ENCODE measurements at places on chromosomes 6 and 20. TPM values are rescaled to one million over a fixed set of nuclear protein-coding genes. Genes with fewer than 3 reads are reported as not detected.

FILIP1 gene
- total RNA-seq = 2.0 TPM

GFOD1 gene
- total RNA-seq = 10.8 TPM

DNA sequence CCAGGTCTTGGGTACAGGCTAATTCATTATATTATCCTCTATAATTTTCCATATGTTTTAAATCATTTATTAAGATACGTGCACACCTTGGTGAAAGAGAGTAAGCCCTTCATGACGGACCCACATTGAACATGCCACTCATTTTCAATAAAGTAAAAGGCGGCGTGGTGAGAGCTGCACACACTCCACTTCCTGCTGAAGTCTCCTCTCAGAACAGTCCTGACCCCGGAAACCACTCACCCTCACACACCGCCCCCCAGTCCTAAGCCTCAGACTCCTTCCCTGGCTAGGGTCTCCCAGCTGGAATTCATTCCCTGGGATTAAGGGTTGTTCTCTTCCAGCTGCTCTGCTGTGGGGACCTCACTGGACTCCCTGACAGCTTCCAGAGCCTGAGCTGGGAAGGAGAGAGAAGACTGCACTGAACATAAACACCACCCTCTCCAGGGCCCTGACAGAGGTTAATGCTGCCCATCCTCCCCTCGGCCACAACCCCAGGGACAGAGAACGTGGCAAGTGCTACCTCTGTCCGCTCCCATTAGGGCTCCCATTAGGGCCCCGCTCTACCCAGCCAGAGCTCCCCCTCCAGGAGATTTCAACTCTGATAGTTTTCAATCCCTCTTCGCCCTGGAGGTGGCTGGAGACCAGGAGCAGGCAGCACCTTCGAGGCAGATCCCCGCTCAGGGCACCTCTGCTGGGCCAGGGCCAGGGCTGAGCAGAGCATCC, 24.8 kb downstream of the GRM4 start:
- H3K4me3 ChIP-seq = no peak overlapping the region
- H3K36me3 ChIP-seq = no peaks in the 10 kb centered on the region
- H3K4me1 ChIP-seq = no peaks in the 10 kb centered on the region
- DNase-seq = no peak

DNA sequence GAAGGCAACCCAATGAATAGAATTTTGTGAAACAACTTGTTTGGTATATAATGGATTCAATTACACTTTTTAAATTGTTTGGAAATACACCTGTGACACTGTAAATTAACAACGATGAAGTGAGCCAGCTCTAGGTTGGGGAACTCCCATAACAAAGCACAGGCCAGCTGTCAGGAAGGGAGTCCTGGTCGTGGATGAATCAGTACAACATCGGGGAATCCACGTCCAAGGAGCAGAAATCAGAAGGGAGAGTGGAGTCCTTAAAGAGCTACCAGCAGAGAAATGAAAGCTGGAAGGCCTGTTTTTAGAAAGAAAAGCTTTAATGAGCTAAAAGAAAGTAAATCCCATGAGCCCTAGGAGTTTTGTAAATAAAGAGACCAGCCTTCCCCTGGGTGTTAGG, 223.1 kb upstream of the SLC35B3 start:
- no peaks in the 10 kb centered on the region for H3K4me1 ChIP-seq
- H3K36me3 ChIP-seq = no peaks in the 10 kb centered on the region
- no peak overlapping the region for H3K4me3 ChIP-seq

GABRR1 gene
- total RNA-seq = not detected

Measured in astrocyte (in vitro differentiated cells and primary cell).